ENCODE measurements at places on chromosomes 5 and 9. TPM values are rescaled to one million over a fixed set of nuclear protein-coding genes. Genes with fewer than 3 reads are reported as not detected.

Gene OTP
- total RNA-seq = not detected

Gene TXNDC15
- total RNA-seq = 57.3 TPM

Gene DOCK8
- total RNA-seq = 36.1 TPM

Gene EXOC3
- total RNA-seq = 43.5 TPM

Gene ITK
- total RNA-seq = 0.42 TPM

Gene SURF1
- 53.6 TPM for total RNA-seq

Gene PKD2L2
- total RNA-seq = 0.40 TPM

Gene C5orf15
- 68.6 TPM for total RNA-seq

Gene CER1
- total RNA-seq = not detected

Gene DMRT3
- not detected for total RNA-seq

Gene DAPK1
- total RNA-seq = 52.5 TPM

Gene GRM6
- not detected for total RNA-seq

Gene DMRTA1
- 0.69 TPM for total RNA-seq

Gene SLC6A7
- not detected for total RNA-seq

Gene ZNF883
- total RNA-seq = 7.0 TPM

Gene TEK
- total RNA-seq = 22.7 TPM

Gene TGFBI
- 41.2 TPM for total RNA-seq

Gene IFNA2
- total RNA-seq = not detected

Measured in heart left ventricle (tissue), 16 donors.